Fibroblast of mammary gland (primary cell): ENCODE measurements at places on chromosomes 7 and 10.

- no peak for DNase-seq
Observed at GRCh38 chr10:8033812-8034465, 20.5 kb upstream of the GATA3 start.

DNA sequence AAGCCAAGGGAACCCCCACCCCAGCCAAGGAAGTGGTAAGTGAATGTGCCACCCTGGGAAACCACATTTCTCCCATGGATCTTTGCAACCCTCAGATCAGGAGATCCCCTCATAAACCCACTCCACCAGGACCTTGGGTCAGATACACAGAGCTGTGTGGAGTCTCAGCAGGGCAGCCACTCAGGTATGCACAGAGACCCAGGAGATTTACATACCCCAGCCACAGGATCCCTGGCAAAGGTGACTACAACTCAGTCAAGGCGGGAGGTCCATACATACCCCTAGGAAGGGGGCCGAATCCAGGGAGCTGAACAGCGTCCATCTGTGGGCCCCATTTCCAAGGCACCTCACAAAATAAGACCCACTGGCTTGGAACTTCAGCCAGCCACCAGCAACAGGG is 293.4 kb downstream of the CTNNA3 start:
- DNase-seq = no peak

- DNase-seq = no peak
Observed at GRCh38 chr10:327889-328852, 192.9 kb downstream of the ZMYND11 start.

DNA sequence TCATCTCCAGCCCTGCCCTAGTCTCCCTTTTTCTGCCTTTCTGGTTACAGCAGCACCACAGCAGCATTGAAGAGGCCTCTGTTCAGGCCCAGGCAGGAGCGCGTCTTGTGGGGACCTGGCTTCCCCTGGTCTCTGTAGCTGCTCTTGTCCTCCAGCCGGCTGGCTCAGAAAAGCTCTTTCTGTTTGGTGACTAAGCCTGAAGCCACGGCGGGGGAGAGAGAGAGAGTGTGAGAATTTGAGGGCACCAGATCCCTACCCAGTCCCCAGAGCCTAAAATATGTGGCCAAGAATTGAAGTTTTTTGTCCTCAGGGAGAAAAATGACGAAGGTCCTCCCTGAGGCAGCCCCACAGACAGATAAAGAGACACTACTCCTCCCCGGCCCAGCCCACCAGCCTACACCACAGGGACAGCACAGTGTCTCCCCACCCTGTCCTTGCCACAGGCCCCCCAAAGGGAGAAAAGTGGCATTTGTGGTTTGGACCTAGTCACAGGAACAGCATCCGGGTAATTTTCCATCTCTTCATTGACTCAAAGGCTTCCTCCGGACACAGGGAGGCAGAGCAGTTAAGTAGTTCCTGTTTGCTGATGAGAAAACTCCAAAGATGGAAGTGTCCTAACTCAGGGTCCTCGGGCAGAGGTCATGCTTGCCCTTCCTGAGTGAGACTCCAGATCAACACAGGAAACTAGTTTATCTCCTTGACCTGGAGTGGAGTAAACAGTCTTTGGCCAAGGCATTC is 13.3 kb upstream of the FAM180A start:
- no peak for DNase-seq

DNA sequence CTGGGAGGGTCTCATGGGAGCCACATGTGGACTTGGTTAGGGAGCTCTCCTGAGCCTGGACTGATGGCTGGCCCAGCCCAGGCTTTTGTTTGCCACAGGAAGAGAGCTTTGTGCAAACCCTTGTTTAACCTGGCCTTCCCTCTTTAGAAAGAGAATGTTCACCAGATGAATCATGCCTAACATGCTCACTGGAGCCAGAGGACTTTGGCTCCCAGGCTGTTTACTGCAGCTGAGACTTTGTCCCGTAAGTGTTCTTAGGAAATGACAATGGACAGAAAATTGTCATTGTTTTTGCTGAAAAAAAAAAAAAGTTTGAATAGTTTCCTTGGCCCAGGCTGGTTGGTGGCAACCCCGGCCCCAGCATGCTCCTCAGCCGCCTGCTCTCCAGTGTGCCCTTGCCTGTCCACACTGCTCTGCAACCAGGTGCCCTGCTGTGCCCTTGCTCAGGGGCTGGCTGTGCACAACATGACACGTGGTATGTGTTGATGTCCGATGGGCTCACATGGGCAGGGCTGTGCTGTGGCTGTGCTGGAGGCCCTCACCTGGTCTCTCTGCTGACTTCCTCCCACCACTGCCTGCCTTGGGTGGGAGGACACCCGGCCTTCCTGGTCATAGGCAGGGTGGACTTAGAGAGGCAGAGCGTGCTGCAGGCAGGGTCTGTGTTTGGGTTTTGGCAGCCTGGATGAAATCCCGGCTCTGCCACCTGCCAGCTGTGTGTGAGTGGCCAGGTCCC is 215.3 kb upstream of the ZNF32 start:
- DNase-seq = peak; percentile 92

DNA sequence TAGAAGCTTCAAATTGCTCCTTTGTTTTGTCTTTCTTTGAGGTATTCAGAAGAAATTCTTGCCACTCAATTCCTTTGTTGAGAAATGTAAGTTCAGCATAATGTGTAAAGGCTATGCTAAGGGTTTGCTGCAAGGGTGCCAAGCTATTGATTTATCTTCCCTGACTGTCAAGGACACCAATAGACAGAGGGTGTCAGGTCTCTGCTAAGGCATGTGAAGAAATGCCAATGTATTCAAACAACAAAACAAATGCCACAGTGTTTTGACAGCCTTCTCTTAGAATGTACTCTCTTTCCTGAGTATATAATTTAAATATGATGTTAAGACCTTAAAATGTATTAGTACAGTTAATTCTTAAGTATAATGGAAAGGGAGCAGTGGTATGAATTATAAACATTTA is 62.4 kb downstream of the LRGUK start:
- DNase-seq = no peak

DNA sequence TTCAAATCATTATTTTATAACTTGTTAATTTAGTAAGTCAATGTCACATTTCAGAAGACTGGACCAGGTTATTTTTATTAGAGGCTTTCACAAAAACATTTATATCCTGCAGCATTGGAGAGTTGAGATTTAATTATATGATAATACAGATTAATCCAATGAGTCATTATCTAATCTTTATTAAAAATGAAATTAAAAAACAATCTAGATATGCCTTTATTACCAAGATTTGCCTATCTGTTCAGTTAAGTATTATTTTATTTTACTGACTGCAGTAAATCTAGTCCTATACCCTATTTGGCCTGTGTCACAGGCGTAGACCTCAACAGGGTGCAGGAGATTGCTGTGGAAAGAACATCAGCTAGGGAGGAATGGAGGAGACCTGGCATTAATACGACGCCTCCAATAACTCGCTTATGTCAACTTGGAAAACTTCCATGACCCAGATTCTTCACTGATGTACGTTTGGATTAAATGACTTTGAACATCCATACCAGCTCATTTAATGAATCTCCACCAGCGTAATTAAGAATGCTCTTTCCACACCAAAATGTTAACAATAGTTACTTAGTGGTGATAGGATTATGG is 18.2 kb downstream of the PAXIP1 start:
- peak; percentile 29 for DNase-seq

DNA sequence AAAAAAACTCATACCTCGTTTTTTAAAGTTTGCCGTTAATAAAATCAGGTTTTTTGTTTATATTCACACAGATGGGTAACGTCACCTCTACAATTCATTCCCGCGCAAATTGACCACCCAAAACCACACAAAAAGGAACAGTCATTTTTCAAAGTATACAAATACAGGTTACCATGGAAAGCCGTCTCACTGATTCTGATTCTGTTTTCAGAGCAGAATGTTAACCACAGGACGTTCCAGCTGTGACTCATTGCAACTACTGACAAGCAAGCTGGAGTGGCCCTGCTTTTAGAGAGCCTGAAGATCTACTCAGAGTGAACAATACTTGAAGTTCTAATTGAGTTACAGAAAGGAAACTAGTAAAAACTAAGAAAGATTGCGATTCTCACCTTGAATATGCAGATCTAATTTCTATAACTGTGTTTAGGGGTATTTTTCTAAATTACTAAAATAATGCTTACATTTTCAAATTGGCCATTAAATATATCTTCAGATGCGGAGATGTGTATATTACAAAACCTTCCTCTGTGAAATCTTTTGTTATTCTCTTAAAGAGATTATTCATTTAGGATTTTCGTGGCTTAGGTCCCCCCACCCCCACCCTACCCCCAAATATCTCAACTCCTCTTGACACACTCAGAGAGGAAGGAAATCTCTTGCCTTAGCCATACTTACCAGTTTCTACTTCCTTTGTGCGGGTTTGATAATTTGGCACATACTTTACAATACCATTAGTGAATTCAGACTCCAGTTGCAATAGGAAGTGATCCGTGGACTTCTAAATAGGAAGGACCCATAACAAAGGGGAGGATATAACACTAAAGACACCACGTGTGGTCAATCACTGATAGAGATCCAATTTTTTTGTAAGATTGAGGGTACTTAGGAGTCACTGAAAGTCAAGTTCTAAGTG is 106.0 kb downstream of the CUBN start:
- DNase-seq = peak; percentile 100

DNA sequence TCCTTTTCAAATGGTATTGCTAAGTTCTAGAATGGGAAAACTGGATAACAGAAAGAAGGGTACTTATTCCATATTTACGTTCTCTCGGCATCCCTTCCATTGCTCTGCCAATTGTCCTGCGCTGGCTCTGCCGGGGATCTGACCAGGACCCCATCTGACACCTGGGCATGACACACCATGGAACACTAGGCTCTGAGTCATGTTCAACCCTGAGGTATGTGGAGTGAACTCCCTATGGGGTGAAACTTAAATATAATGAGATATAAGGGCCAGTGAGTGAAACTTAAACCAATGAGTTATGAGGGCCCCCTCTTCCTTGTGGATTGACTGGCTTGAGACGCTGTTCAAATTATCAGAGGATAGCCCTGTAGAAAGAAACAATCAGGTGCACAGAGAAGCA is 55.1 kb upstream of the ZEB1 start:
- DNase-seq = peak; percentile 50

DNA sequence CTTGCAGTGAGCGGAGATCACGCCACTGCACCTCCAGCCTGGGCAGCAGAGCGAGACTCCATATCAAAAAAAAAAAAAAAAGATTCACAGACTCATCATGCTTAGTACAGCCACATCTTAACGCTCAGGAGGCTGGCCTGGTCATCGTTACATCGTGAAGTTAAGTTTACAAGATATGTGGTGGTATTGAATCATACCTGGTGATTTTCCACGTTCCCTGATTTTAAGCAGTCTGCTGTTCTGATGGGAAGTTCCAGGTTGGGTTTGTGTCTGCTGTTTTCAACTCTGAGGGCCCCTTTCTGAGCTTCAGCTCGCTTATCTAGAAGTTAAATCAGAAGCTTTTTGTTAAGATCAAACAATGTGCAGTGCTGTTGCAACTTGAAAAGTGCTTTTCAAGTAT is 6.9 kb downstream of the PPP2R2D start:
- DNase-seq = no peak

GRCh38 chr7:101494602-101495329 is 132.1 kb downstream of the COL26A1 start:
- DNase-seq = no peak

DNA sequence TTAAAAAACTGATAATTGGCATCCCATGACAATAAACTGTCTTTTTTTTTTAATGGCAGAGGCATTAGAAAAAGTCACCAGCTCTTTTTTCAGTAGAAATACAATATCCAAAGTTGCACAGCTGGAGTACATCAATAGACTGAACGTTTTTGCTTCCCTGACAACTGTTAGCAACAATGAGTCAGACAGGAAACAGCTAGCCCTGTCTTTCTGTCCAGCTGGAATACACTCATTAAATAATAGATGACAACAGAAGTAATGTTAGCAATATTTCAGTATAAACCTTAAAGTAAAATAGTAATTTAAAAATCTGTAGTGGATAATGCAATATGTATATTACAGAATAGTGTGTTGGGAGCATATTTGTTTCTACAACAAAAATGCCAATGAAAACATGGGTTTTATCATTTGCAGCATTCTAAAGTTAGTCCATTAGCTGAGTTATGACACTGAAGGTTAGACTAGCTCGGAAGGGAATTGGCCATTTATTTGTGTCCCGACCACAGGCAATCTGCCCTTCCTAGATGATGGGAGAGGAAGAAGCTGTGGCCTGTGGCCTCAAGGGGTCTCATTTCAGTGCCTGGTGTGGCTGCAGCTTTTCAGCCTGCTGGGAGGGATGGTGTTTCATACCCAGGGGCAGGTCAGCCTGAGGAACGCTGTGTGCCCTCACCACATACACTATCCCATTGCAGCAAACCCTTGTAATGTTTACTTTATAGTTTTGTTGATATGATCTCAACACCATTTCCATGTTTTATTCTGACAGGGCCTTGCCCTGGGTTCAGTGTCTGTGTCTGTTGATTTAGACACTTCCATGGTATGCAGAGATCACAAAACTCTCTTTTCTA is 173.3 kb downstream of the SLC16A9 start:
- peak; percentile 86 for DNase-seq

DNA sequence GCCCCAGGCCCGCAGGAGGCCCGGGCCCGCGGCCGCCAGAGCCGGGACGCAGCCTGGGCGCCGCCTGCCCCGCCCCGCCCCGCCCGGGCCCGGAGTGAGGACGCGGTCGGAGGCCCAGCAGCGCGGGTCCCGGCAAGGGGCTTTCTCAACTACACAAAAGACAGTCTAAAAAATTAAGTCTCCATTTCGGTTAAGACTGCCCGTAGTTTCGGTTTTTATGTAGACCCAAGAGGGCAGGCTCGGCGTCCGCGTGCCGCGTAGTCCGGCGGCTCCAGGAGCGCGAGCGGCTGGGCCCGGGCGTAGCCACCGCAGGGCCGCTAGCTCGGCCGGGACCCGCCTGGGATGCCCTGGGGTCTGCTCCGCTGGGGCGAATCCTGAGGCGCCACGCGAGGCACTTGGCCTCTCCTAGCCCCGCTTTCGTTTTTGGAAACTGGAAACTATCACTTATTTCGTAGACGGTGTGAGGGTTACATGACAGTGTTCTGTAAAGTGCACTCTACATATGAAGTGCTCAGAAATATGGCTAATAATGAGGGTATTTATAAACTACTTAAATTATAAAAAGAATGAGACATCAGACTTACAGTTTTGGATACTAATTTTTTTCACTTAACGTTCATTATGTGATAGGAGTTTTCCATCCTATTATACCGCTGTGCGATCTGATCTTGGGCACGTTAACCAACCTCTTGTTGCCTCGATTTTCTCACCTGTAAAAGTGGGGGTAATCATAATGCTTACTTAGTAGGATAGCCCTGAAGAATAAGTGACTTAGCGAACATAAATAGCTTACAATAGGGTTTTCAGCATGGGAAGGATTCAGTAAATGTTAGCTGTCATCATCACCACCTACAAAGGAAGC is 573 bp downstream of the BLVRA start:
- no peak for DNase-seq

DNA sequence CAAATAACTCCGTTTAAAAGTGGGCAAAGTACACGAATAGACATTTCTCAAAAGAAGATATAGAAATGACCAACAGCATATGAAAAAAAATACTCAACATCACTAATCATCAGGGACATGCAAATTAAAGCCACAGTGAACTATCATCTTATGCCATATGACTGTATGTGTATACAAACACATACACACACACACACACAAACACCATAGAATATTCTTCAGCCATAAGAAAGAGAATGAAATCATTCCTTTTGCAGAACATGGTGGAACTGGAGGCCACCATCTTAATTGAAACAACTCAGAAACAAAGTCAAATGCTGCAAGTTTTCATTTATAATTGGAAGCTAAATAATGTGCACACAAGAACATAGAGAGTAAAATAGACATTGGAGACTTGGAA is 1019.4 kb downstream of the KCNMA1 start:
- DNase-seq = no peak
